ENCODE measurements at places on chromosomes 13 and 19.

- no peak for DNase-seq
Observed at GRCh38 chr13:52848455-52849195, at the start of gene PCDH8. TSS of gene PCDH8 (minus strand) at chr13:52848640. CDS start at chr13:52848436, 204 bp downstream.

- DNase-seq: no peak
Observed at GRCh38 chr19:51089786-51090185, 7.1 kb upstream of the KLK14 start.

GRCh38 chr13:44451126-44451525 is 77.5 kb downstream of the SERP2 start:
- no peak for DNase-seq

- no peak for DNase-seq
Observed at GRCh38 chr13:52048516-52048915, 24.0 kb downstream of the UTP14C start.

- DNase-seq: no peak
Observed at GRCh38 chr19:34350161-34350561, 14.8 kb upstream of the GPI start.

Measured in A549 (cell line).